AG04450 (cell line): ENCODE measurements at places on chromosomes 2 and 18.

GRCh38 chr2:44169155-44169898 is 652 bp downstream of the PPM1B start:
- no peak for DNase-seq

DNA sequence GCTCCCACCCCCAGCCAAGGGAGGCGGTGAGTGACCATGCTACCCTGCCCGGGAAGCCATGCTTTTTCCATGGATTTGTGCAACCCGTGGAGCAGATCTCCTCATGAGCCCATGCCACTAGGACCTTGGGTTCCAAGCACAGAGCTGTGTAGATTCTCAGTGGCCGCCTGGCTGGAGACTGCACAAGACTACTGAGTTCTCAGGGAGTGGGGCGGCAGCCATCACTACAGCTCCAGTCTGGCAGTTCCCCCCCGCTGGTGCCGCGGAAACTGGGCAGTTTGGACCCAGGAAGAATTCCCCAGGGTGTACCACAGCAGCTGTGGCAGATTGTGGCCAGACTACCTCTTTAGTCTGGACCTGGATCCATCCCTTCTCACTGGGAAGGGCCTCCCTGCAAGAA is 470.6 kb downstream of the LRP1B start:
- no peak for DNase-seq

DNA sequence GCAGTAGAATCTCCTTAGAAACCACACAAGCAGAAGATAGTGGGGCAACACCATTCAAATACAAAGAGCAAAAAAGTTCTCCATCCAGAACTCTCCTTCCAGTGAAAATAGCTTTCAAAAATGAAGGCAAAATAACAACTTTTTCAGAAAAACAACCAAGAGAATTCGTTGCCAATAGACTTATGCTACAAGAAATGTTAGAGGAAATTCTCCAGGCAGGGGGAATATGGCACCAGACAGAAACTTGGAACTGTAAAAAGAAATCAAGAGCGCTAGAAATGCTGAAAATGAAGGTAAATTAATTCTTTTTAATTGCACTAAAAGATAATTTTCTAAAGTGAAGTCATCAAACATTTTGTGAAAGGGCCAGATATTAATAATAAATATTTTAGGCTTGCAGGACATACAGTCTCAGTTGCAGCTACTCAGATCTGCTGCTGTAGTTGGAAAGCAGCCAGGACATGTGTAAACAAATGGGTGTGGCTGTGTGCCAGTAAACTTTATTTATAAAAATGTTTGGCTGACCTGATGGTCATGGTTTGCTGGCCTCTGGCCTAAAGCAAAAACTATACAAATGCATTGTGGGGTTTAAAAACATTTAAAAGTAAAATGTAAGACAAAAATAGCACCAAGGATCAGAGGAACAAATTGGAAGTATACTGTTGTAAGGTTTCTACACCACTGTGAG is 73.7 kb upstream of the TGFA start:
- DNase-seq: no peak

GRCh38 chr2:110873056-110873502 is 140.7 kb downstream of the ACOXL start:
- DNase-seq: no peak

DNA sequence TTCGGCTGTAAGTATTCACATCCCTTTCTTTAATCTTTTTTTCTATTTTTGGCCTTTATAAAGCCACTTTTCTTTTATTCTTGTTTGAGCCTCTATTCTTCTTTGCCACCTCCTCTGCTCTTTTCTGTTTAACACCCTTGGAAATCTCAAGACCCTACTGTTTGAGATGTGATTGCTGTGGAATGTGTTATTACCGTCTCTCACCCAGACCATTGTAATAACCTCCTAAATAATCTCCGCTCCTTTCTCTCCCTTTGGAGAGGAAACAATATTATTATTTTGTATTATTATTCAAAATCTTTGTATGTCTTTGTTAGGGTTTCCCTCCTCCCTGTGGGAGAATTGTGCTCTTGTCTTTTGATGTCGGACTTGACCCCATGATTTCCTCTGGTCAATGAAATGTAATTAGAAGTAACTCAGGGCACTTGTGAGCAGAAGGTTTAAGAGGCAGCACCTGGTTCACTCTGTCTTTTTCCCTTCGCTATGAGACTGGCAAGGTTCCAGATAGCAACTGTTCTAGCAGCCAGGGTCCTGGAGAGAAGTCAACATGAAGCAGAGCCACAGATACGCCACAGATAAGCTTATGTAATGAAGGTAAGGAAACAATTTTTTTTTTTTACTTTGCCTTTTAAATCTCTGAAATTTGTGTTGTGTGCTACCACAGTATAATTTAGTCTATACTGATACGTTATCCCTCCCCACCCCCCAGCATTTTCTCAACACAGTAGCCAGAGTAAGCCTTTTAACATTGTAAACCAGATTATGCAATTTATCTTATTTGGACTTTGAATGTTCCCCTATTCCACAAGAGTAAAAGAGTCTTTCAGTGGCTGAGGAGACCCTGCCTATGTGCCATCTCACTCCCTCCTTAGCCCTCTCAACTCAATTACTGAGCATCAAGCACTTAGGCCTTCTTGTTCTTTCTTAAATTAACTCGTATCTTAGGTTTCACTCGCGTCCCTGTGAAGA is 601.2 kb upstream of the ZNF804A start:
- no peak for DNase-seq

- no peak for DNase-seq
Observed at GRCh38 chr2:149766339-149766738, 178.8 kb upstream of the MMADHC start.

GRCh38 chr2:224377751-224378700 is 23.9 kb downstream of the FAM124B start:
- no peak for DNase-seq

DNA sequence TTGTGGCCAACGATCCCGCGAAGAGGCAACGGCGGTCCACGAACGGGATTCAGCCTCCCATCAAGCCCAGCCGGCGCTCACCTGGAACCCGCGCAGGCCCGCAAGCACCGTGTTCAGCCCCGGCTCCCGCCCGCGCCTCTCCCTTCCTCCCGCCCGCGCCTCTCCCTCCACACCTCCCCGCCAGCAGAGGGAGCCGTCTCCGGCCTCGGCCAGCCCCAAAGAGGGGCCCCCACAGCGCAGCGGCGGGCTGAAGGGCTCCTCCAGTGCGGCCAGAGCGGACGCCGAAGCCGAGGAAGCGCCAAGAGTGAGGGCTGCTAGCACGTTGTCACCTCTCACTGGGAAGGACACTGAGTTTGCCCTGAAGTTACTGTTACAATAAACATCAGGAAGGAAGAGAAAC is 55.3 kb upstream of the LAPTM4A start:
- no peak for DNase-seq

GRCh38 chr2:54524226-54524991 is 68.3 kb downstream of the SPTBN1 start:
- DNase-seq: no peak

DNA sequence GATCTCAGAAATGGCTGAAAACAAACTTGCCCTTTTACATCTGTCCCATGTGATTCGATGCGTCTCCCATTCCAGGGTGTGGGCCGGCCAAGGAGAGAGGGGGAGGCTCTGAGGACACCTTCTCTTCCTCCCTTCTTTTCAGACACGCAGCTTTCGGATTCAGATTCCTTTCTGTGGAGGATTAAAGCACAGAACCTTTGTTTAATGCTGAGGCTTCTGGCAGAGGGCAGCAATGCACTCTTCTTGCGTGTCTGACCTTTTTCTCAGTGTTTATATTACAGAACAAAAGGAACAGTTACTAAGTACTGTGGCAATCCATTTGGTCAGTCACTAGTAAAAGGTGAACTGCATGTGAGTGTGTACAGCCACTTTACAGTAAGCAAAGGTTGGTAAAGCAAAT is 268.9 kb upstream of the CCDC68 start:
- peak; percentile 16 for DNase-seq
